ENCODE measurements at places on chromosomes 13 and 19. TPM values are rescaled to one million over a fixed set of nuclear protein-coding genes. Genes with fewer than 3 reads are reported as not detected.
A peak's percentile ranks its signal among the peaks of the same experiment; 100 is the strongest.

Gene PRKCG
- polyA plus RNA-seq = 2.2 TPM

Gene IZUMO1
- 1.9 TPM for polyA plus RNA-seq

Gene CRX
- not detected for polyA plus RNA-seq

Gene RYR1
- polyA plus RNA-seq = 0.68 TPM

Gene HCST
- 10.2 TPM for polyA plus RNA-seq

Gene ZNF30
- polyA plus RNA-seq = 2.8 TPM

DNA sequence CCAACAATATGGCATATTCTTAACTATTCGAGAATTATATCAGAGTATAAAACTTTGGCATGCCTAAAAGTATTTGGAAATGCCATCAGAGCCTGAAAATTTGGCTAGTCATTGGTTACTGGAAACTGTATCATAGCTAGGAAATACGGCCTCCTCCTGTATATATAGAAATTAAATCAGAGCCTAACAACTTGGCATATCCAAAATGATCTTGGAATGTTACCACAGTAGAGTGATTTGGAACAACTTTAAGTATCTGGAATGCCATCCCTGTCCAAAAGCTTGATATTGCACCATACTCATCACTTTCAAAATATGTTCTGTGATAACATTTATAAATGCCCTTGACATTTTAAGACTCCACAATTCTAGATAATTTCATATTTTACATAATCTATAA, 335.8 kb downstream of the SLITRK1 start:
- DNase-seq = no peak

GRCh38 chr13:104715111-104715510, 1648.9 kb upstream of the SLC10A2 start:
- DNase-seq = no peak

GRCh38 chr13:40665126-40666044, 1.1 kb downstream of the FOXO1 start:
- DNase-seq = peak; percentile 42

DNA sequence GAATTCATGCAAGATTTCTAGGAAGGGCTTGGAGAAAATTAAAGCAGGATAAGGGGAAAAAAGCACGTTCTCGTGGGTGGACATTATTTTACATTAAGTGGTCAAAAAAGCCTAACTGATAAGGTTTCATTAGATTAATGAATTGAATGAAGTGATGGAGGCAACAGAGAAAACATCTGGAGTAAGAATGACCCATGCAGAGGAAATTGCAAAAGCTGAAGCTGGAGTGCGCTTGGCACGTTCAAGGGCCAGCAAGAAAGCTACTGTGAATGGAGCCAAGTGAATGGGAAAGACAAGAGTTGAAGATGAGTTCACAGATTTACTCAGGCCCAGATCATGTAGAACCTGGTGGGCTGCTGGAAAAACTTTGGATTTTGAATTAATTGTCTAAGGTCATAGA, 777.9 kb downstream of the DACH1 start:
- DNase-seq = no peak

DNA sequence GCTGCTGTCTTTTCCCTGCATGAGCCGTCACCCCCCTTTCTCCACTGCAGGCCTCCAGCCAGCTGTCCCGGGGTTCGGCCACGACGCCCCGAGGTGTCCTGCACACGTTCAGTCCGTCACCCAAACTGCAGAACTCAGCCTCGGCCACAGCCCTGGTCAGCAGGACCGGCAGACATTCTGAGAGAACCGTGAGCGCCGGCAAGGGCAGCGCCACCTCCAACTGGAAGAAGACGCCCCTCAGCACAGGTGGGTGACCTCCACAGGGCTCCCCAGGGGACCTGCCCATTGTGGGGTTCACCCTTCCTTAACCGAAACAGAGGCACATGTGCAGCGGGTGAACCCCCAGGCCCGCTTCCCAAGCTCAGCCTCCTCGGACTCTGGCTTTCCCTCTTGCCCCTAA, 13.1 kb downstream of the TSSK6 start:
- DNase-seq = no peak

DNA sequence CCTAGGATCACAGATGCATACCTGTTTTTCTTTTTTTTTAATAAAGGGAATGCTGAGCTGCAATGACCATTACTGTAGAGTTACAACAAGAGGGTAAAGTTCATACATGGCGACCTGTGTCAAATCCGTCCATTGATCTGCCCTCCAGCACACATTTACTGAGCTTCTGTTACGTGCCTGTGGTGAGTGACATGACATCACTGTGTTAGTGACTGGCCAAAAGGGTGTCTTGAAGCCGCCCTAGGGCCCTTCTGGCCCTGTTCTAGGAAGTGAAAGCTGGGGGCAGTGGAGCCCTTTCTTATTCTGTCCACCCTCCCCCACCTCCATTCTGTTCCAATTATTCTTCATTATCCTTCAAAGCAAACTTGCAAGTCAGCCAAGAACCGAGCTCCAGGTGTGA, 66.3 kb downstream of the ZIC5 start:
- no peak for DNase-seq

DNA sequence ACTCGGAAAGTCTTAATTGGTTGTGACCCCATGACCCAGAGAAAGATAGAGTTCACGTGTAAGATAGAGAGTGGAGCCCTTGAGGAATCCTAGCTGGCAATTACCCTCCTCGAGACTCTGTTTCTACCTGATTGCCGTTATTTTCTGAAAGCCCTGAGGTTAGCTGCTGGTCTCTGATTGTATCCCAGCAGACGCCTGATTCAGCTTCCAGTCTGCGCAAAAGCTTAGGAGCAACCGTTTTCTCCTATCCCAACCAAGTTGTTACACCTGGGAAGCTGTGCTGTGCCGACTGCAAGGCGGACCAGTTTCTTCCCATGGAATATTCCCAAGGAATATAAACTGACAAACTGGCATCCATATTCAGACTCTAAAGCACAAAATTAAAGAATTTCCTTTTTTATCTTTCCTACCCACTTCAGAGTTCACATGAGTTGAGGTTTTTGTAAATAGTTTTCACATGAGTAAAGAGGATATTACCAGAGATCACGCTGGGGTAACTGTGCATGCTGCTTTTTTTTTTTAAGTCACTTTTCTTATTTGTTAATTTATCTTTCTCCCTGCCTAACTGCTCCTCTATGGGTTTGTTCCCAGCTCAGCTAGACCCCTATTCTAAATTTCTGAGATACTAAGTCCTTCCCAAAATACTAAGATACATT, 1.5 kb upstream of the TRPC4 start:
- DNase-seq = no peak

DNA sequence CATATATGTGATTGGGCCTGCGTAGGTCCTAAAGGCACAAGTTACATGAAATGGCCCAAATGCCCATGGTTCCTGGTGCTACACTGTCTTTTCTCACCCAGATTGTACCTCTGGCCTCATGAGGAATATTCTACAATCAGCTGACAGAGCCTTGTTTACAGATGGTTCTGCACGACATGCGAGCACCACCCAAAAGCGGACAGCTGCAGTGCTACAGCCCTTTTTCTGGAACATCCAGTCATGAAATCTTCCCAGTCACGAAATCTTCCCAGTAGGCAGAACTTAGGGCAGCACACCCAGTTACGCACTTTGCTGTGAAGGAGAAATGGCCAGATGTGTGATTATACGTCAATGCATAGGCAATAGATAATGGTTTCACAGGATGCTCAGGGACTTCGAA, 7.7 kb upstream of the ELF1 start:
- DNase-seq = no peak

DNA sequence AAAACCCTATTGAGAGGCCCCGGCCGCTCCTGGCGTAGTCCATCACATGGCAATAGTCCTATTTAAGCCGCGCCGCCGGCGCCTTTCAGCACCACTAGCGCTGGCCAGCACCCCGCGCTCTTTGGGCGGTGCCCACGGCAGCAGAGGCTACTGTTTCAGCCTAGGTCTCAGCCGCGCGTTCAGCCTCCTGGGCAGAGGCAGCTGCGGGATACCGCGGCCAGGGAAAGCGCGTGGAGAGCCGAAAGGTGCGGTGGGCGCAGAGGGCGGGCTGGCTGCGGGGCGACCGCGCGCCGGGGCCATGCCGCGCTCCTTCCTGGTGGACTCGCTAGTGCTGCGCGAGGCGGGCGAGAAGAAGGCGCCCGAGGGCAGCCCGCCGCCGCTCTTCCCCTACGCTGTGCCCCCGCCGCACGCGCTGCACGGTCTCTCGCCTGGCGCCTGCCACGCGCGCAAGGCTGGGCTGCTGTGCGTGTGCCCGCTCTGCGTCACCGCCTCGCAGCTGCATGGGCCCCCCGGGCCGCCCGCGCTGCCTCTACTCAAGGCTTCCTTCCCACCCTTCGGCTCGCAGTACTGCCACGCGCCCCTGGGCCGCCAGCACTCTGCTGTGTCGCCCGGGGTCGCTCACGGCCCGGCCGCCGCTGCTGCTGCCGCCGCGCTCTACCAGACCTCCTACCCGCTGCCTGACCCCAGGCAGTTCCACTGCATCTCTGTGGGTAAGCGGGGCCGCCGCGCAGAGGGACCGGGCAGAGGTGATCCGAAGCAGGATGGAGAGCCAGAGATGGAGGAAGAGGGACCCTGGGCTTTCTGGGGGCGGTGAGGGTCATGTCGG, at the start of gene GSX1:
GSX1 (plus strand) TSS at position 91 of the 826 bp plus-strand sequence; CDS start at position 299, 208 bp downstream.
- peak; percentile 72 for DNase-seq

- DNase-seq = no peak
Observed at GRCh38 chr13:28650284-28650683, 8.6 kb upstream of the POMP start.

DNA sequence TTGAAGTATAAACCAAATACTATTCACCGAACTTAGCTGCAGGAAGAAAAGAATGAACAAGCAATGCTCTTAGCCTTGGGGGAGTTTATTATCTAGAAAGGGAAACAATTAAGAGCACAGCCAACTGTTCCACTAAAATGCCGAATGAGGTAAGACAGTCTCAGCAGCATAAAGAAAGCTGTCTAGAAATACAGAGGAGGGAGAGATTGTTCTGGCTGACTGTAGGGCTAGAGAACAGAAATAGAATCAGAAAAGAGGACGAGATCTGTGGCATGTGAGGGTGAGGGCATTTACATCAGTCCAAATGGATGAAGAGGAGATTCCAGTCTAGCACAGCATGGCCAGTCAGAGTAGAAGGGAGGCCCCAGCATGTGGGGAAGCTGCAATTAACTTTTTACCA, 56.8 kb upstream of the TNFRSF19 start:
- no peak for DNase-seq

- DNase-seq = no peak
Observed at GRCh38 chr13:30870049-30870884, 35.8 kb upstream of the MEDAG start.

DNA sequence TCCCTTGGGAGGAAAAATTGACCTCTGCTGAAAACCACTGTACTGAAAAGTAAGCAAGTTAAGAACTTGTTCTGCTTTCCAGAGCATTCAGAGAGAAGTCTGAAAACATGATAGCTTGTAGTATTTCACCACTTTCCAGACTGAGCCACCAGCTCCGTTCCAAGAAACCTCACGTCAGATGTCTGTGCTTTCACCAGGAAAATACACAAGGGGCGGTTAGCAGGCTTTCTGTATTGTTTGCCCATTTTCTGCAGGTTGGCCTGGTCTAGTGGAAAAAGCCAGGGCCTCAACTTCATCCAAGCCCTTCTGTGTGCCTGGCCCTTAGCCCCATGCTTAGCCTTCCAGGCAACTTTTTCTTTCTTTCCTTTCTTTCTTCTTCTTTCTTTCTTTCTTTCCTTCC, 36.4 kb downstream of the RXFP2 start:
- no peak for DNase-seq

DNA sequence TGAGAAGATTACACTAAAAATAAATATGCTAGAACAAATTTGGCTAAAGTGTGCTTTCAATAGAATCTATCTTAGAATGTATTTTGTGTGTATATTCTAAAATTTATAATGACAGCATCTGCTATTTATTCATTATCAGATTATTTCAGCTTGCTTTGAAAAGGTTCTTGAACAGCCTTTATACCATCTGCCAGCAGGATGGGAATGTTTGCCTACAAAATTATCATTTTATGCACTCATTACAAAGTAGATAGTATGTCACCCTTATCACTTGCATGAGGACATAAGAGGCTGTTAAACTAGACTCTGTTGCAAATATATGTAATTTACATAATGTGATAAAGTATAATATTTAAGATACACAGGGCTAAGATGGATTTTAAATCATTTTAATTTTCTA, 1286.9 kb upstream of the PCDH20 start:
- no peak for DNase-seq

DNA sequence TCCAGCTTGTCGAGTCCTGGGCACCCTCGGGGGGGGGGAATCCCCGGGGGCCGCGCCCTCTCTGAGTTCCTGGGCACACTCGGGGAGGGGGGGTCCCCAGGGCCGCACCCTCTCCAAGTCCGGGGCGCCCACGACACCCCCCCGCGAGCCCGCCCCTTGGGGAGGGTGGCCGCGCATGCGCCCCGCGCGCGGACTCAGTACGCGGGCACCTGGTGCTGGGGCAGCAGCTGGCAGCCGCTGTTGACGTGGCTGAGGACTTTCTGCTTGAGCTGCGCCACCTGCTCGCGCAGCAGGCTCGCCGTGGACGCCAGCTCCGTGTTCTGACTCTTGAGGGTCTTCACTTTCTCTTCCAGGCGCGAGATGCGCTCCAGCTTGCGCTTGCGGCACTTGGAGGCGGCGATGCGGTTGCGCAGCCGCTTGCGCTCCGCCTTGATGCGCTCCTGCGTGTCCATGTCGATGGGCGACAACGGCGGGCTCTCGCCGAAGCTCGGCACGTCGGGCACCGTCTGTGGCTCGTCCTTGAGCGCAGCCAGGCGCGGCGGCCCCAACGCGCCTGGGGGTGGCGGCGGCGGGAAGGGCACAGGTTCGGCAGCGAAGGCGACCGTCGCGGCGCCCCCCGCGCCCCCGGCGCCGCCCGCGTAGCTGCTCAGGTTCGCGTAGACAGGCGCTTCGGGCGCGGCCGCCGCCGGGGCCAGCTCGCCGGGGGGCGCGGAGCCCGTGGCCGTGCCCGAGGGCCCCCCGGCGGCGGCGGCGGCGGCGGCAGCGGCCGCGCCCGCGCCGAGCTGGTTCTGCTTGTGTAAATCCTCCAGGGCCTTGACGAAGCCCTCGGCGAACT, 958 bp downstream of the JUND start:
- peak; percentile 86 for DNase-seq

DNA sequence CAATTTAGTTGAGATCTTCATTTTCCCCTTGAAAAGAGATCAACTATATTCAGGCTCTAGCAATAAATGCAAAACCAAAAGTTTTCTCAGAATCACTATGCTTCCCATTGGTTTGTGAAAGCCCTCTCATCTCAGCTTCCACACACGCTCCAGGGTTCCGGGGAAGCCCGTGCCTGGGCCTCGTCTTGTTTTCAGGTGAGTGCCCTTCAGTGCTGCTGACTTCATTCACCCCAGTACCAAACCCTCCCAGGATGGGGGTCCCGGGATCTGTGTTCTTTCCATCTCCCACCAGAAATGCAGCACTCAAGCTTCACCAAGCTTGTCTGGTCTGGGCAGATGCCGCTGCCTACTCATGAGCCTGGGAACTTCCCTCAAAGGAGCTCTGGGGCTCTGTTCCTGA, 97.7 kb downstream of the TEX29 start:
- DNase-seq = no peak

GRCh38 chr13:98172590-98173422, 4.3 kb downstream of the RNF113B start:
- no peak for DNase-seq

DNA sequence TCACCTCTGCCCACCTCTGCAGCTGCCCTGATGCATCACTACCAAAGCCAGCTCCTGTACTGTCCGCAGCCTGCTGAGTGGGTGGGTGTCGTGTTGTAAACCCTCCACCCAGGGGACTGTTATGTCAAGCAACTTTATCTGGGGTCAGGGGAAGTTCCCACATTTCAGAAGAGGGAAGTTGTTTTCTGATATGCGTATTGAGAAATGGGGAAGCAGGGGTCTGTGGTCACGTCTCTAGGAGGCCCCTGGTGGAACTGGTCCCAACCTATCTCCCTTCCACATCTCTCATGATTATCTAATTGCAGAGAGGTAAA, 31.2 kb downstream of the CLEC17A start:
- DNase-seq = no peak

GRCh38 chr19:47020992-47021496, 1.4 kb downstream of the NPAS1 start:
- DNase-seq = peak; percentile 75

All from pancreas (tissue), 10 donors.